NCI-H1092 (cell line): ENCODE measurements at places on chromosomes 2 and 18.

GRCh38 chr2:37602040-37602439 lies 69.4 kb downstream of the CDC42EP3 start:
- no peak for DNase-seq

DNA sequence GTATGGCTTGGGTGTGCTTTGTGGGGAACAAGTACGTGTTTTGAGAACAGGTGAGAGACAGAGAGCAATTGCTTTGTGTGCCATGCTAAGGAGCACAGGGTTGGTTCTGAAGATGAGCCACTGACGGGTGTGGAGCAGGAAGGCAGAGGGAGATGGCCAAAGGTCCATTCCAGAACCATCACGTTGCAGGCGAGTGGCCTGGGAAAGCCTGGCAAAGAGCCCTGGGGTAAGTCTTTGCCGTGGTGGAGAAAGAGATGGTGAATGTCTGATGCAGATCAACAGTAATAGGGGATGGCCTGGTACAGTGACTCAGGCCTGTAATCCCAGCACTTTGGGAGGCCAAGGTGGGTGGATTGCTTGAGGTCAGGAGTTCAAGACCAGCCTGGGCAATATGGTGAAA lies 93.5 kb upstream of the ZNF521 start:
- no peak for DNase-seq

GRCh38 chr2:82478641-82479040 lies 1980.4 kb downstream of the SUCLG1 start:
- no peak for DNase-seq

DNA sequence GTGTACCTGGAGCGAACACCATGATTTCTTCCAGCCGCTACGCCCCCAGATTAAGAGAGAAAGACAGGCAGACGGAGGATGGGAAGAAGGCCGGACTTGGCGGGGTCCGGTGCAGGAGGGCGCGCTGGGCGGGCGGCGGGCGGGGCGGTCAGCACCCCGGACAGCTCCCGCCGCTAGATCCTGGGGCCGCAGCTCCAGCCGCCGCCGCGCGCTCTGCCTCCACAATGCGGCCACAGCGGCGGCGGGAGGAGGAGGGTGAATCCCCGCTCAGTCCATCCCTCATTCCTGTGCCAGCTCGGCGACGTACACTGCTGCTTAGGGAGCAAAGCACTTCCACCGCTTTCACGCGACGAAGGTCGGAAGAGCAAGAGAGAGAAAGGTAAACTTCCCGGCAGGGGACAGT lies at the start of gene AKAIN1:
Gene AKAIN1 (minus strand): TSS at position 226 of the 403 bp plus-strand sequence. CDS start 204 bp downstream, at position 22.
- no peak for DNase-seq
